ENCODE measurements at places on chromosomes 3 and 15.

GRCh38 chr15:78944202-78944625, 632 bp downstream of the CTSH start:
- no peaks in the 10 kb centered on the region for H3K27me3 ChIP-seq
- peaks cover 4% of the 10 kb centered on the region for H3K4me1 ChIP-seq
- no peaks in the 10 kb centered on the region for H3K36me3 ChIP-seq
- no peak overlapping the region for H3K27ac ChIP-seq

DNA sequence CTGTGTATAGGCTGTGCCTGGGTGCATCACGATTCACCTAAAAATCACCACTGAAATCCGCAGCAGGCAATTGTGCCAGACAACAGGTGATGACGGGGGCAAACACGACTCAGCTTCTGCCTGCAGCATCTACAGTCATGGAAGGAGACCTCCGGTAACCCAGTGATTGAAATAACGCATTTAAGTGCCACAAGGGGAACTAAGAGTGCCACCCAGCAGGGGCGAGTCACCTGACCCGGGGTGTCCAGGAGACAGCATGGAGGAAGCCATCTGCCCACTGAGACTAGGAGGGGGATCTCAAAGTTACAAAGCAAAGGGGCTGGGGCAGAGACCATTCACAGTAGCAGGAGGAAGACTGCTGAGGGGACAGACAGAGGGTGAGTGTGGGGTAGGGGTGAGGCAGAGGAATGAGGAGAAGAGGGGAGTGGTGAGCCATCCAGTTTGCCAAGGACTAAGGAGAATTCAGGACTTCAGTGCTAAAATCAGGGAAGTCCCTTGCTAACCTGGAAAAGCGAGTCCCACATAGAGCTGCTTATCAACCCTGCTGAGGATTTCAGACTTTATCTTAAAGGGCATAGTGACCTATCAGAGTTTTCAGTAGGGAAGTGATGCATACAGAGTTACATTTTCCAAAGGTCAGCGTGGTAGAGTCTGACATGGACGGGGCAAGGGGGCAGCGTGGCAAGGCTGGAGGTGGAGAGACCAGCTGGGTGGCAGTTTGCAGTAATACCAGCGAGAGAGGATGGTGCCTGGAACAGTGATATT, 256.7 kb upstream of the HES1 start:
- no peak overlapping the region for H3K4me3 ChIP-seq
- H3K27me3 ChIP-seq: no peaks in the 10 kb centered on the region
- no peaks in the 10 kb centered on the region for H3K4me1 ChIP-seq
- H3K27ac ChIP-seq: no peak overlapping the region

DNA sequence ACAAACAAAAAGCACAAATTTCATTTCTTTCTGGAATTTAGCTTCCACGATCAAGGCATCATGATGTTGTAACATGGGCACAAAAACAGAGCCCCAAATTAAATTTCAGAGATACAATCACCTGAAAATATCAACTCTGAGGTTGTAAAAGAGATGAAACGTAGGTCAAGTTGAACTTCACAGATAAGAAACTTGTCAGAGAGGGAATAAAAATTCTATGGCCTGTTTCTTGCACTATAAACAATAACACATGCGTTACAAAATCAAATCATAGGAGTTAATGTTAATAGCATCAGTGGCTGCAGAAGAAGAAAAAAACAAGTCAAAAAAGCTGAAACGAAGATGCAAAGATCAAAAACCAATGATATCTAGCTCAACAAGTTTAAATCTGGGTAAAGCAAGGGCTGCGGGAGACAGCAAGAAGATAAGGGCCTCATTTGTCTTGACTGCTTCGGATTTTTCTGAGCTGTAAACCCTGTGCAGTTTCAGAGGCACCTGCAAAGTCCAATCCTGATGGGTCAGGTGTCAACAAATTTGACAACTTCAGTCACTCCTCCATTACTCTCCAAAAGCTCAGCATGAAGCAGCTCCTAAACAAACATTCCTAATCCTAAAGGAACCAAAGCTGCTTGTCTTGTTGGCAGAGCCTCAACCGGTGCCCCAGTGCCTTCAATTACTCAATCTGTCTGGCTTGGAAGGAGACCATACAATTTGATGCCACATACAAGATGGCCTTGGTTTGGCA, 219.8 kb downstream of the STT3B start:
- no peaks in the 10 kb centered on the region for H3K27me3 ChIP-seq
- DNase-seq: no peak
- no peak overlapping the region for H3K4me3 ChIP-seq
- H3K27ac ChIP-seq: no peak overlapping the region

- H3K4me1 ChIP-seq: peaks cover 16% of the 10 kb centered on the region
- H3K36me3 ChIP-seq: no peaks in the 10 kb centered on the region
- H3K27me3 ChIP-seq: no peaks in the 10 kb centered on the region
These were observed 7.8 kb upstream of the DAG1 start for GRCh38 chr3:49462222-49462621.

- no peaks in the 10 kb centered on the region for H3K36me3 ChIP-seq
- no peak overlapping the region for H3K27ac ChIP-seq
- peaks cover 10% of the 10 kb centered on the region for H3K27me3 ChIP-seq
- peak; percentile 15 for DNase-seq
- peaks cover 7% of the 10 kb centered on the region for H3K4me1 ChIP-seq
- H3K4me3 ChIP-seq: no peak overlapping the region
These were observed 3.5 kb downstream of the VIPR1 start for GRCh38 chr3:42505849-42506410.
